ENCODE measurements at places on chromosomes 16 and 17.

DNA sequence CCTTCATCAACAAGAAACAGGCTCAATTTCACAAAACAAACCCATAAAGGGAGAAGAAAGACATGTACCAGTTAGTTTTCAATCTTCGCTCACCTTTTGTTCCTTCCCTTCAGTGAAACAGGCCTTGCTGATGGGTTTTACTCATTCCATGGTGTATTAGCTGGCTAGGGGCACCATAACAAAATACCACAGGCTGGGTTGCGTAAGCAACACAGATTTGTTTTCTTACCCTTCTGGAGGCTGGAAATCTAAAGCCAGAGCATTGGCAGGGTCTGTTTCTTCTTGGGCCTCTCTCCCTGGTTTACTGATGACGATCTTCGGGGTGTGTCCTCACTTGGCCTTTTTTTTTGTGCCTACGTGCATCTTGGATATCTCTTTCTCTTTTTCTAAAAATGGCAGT is 383.4 kb upstream of the RBFOX1 start:
- no peak for DNase-seq

- no peak for DNase-seq
Measured at GRCh38 chr16:20868890-20869289, 31.3 kb downstream of the DCUN1D3 start.

- peak; percentile 76 for DNase-seq
Measured at GRCh38 chr16:28192806-28193529, 18.8 kb downstream of the XPO6 start.

GRCh38 chr17:51144266-51145022 is 8.9 kb upstream of the NME1 start:
- DNase-seq = no peak

GRCh38 chr17:72359274-72359673 is 238.5 kb downstream of the SOX9 start:
- no peak for DNase-seq

DNA sequence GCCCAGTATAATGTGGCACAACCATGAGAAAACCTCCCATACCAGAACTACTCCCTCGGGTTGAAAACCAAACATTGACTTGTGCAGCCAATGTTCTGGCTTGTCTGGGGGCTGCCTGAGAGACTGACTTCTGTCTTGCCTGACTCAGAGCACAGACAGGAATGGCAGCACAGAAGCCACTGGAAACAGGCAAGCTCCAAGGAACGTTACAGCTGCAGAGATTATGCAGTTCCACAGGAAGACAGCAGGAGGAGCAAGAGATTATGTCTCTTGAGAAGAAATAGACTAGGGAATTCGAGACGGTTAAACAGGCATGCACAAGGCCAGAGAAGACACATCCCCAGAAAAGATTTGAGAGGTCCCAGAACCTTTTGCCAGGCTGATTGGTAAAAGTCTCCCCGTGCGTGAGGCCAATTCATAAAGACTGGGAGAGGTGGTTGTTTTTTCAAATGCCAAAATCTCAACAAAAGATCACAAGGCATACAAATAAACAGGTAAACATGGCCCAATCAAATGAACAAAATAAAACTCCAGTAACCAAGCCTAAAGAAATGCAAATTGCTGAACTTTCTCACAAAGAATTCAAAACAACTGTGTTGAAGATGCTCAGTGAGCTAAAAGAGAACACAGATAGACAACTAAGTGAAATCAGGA is 90.6 kb upstream of the CDH5 start:
- peak; percentile 20 for DNase-seq

DNA sequence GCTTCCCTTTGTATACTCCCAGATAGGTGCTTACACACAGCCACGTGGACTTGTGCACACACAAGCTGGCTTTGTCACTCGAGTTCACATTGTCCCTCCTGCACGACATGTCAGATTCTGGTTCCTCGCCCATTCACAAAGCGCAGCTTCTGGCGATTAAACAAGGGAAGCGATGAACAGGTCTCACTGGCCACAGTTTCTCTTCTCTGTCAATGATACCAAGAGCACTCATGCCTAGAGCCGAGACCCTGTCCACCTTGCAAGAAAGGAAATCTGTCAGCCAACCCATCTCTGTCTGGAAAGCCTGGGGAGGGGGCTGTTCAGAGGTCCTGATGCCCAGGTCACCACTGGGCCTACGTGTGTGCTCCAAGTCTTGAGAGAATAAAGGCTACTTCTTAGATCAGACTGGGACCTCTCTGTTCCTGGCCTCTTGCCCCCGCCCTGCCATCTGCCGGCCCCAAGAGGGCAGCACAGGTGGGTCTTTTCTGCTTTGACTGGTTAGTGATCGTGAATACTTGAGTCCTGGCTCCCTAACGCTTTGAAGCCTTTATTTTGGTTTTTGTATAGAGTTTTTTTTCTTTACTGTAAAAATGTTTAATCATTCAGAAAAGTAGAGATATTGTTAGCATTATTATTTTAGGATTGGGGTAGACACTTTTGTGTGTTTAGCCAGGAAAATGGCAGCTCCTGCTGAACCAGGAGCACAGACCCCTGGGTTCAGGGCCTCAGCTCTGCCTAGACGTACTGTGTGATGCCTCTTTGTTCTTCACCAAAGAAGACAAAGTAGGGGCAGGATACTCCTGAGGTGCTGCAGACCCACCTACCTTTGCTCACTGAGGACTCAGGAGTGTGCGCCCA is 104.7 kb downstream of the MRM1 start:
- DNase-seq = peak; percentile 64

- no peak for DNase-seq
Measured at GRCh38 chr16:26542198-26542597, 524.5 kb upstream of the C16orf82 start.

GRCh38 chr17:41814195-41814594 is 1.4 kb downstream of the FKBP10 start:
- no peak for DNase-seq

DNA sequence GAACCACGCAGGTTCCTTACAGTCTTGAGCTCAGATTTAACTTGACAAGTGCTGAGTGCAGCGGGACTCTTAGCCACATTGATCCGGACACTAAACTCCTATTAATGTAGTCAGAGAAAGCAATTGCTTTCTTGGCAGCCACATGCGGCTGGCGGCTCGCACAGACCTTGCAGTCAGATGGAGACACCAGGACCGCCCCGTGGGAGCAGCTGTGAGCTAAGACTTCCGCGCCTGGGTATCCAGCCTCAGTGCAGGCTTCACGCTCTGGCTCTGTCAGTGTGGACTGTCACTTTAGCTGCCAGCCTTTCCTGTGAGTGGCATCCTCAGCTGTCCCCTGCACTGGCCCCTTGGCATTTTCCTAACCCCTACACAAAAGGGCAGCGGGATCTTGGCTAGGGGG is 80.9 kb upstream of the NLRP1 start:
- no peak for DNase-seq

DNA sequence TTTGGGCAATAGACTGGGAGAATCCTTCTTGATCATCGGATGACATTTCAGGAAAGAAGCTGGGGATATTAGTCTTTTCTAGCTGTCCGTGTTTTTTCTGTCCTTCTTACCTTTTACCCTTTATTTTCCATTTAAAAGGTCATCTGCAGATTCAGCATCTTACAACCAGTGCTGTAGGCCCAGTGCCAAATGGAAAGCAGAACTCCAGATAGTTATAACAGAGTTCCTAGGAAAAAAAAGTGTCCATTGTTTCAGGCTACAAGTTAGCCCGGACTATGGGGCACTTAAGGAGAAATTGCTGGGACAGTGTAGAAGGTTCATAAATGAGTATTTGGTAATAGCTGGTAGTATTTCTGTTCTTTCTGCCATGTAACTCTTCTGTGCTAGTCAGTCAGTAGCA is 28.4 kb downstream of the LDHD start:
- no peak for DNase-seq

GRCh38 chr16:3592559-3592958 is 15.4 kb upstream of the NLRC3 start:
- no peak for DNase-seq

GRCh38 chr17:82507631-82508175 is 11.8 kb upstream of the FOXK2 start:
- no peak for DNase-seq

DNA sequence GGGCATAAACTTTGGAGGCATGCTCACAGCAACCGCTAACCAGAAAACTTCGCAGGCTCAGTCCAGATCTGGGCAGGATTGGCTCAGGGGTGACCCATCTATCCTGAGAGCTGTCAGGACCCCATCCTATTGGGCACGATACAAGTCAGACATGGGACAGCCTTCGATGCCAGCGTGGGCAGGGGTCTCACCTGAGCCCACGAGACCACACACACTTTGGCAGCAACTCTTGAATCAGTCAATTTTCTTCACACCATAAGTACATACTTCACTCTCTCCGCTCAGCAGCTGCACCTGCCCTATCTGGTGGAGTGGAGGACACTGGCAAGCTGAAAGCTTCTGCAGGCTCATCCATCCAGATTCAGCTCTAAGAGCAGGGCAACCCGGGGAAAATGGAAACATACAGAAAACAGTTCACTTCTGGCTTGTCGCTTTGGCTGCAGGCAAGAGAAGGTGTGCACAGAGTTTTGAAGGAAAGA is 48.3 kb downstream of the ZFHX3 start:
- DNase-seq = no peak

DNA sequence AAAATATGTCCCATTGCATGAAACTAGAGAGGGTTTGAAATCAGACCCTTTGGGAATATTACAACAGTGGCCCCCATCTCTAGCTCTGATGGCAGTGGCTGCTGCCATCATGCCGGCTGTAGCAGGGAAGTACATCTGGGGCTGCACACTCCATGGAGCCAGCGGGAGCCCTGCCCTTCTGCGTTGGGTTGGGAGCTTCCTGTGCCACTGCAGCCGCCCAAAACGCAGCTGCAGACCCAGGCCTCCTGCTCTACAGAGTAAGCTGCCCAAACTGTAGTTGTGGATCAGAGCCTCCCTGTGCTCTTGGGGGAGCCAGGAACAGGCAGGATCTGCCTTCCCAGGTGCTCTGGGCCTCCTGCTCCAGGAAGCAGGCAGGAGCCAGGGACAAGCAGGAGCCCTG is 450.0 kb downstream of the HS3ST3B1 start:
- DNase-seq = no peak

- DNase-seq = peak; percentile 52
Measured at GRCh38 chr17:40433551-40434415, 9.5 kb upstream of the IGFBP4 start.

- DNase-seq = no peak
Measured at GRCh38 chr16:69320740-69321073, 9.6 kb downstream of the VPS4A start.

- peak; percentile 92 for DNase-seq
Measured at GRCh38 chr17:58112970-58113631, 29.9 kb downstream of the DYNLL2 start.

DNA sequence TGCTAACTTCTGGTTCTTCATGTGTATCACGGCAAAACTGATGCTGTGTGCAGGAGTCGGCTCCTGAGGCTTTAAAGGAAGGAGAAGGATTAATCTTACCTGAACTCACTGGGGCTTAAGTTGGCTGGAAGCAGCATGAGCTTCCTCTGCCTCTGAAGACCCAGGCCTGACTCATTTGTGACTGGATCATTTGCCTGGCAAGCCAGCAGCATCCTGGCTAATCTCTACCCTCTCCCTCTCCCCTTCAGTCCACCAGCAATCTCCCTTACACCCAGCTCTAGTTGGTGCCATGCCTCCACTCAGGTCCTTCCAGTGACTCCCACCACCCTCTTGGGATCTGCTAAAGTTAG is 150.3 kb downstream of the IRX3 start:
- DNase-seq = no peak

GRCh38 chr17:50833510-50834428 is 1.6 kb upstream of the WFIKKN2 start:
- no peak for DNase-seq

- no peak for DNase-seq
Measured at GRCh38 chr16:7624871-7625766, 292.5 kb downstream of the RBFOX1 start.

DNA sequence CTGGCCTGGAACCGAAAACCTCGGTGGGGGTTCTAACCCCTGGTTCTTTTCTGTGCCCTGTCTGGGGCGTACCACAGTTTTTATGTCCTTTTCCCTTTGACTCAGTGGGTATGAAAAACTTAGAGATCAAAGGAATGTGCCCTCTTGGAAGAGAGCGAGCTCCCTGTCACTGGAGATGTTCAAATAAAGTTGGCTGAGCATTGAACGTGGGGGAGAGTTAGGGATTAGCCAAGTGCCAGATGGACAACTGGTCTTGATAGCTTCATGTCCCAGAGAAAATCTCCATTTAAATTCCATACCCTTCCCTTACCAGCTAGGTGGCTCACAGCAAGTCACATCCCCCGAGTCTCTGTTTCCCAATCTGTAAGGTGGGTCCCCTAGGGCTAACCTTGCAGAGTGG is 9.5 kb downstream of the ADGRG1 start:
- DNase-seq = no peak

- no peak for DNase-seq
Measured at GRCh38 chr17:61205931-61206330, 193.7 kb upstream of the TBX2 start.

DNA sequence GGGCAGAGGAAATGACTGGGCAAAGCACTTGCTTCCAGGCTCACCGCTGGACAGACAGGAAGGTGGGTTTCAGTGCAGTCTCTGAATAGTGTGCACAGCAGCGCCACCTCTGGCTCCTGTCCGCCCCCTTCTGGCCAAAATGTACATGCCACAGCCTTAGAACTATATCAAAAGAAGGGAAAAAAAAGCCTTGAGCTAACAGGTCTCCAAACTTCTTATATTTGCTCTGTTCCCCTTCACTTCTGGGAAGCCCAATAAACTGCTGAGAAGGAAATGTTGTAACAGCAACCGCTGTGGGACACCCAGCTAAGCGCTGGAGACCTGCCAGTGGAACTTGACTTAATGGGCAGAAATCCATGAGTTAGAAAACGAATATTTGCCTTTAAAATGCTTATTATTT is 17.5 kb downstream of the COG7 start:
- DNase-seq = peak; percentile 75

DNA sequence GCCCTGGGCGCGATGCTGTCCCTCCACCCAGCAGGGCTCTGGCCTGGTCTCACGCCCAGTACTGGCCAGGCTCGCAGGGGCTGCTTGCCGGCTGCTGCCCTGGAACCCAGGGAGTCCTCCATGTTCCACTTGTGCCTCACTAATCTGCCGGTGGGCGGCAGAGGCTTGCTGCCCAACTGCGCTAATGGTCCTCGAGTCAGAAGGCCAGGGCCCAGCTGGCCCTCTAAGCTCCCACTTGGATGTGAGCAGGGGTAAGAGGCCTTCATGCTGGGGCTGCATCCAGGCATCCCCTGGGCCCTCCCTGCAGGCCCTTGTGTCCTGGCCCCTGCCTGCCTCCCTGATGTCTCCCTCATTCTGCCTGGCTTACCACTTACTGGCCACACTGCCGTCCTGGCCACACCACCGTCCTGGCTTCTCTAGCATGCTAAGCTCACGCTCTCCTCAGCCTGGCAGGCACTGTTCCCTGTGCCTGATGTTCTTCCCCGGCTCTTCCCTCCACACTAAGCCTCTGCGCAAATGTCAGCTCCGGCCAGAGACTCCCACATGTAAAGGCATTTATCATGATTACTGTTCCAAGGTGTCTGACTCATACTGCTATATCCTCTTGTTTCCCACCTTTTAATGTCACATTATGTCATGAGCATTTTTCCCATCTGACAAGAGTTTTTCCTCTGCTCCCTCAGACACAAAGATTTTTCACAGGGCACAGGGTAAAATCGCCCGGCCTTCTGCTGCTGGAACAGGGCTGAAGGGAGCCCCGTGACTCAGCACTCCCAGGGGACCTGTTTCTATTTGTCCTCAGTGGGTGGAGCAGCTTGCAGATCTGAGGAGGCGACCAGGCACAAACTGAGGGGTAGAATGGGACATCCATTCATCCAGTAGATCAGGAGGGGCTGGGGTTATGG is 15.9 kb downstream of the B9D1 start:
- no peak for DNase-seq

GRCh38 chr17:44308320-44308818 is at the start of gene RUNDC3A:
Gene RUNDC3A, plus strand, starts transcription at chr17:44308601. Its CDS starts 232 bp downstream, at chr17:44308833.
- DNase-seq = peak; percentile 86
